D341Med (cell line): ENCODE measurements at places on chromosomes 1 and 21.

DNA sequence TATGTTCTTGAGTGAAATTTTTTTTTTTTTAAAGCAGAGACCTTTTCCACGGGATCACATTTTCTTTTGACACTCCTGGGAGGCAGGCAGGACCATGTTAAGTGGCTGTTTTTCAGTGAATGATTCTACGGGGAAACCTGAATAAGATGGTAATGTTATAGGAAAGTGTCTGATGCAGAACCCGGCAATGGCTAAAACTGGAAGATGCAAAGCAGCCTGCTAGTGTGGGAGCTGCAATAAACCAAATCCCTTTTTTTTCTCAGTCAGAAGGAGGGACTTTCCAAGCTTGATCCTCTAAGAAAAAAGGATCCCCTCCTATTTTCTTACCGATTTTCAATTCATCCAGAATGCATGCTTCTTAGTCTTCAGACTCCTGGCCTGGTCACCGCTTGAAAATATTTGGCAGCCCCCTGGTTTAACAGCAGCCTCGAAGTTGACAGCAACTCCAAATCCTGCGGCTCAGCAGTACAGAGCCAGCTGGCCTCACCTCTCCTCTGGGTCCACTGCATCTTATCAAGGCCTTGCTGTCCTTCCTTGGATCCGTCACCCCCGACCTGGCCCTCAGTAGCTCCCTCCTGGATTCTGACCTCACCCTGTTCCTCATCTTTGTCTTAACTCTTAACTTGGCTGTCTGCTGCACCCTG, 5.6 kb downstream of the MX2 start:
- no peak for DNase-seq

- DNase-seq, result no peak
Observed at GRCh38 chr1:93690921-93691789, 9.5 kb upstream of the BCAR3 start.

DNA sequence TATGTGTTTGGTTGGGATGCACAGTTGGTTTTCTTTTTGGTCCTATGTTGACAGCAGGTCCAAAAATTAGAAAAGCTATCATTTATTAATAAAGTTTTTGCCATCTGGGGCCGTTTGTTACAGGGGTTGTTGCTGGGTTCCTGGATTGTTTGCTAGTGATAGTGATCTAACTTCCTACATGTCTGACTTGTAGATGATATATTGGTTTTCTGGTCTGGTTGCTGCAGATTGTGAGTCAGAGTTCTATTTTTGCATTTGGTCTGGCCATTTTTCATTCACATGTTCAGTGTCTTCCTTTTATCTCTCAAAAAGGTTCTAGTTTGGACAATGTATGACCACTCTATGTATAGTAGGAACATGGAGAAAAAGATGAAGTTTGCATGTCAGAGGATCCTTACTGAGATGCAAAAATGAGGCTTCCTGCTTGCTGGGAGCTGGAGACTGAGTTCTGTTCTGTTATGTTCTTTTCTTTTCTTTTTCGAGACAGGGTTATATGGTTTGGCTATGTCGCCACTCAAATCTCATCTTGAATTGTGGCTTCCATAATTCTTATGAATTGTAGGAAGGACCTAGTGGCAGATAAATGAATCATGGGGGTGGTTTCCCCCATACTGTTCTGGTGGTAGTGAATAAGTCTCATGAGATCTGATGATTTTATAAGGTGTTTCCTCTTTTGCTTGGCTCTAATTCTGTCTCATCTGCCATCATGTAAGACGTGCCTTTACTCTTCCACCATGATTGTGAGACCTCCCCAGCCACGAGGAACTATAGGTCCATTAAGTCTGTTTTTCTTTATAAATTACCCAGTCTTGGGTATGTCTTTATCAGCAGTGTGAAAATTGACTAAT, 4.2 kb upstream of the NVL start:
- DNase-seq, result no peak

DNA sequence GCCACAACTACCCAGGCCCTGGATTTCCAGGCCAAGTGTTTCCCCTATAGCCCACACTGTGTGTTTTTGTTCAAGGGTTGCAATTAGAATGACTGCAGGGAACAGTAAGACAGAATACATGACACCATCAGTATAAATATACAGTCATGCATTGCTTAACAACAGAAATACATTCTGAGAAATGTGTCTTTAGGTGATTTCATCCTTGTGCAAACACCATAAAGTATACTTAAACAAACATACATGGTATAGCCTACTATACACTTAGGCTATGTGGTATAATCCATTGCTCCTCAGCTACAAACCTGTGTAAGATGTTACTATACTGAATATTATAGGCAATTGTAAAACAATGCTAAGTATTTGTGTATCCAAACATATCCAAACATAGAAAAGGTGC, 7.5 kb upstream of the SLC44A5 start:
- no peak for DNase-seq

GRCh38 chr1:173603056-173603591, at the start of gene SLC9C2:
Gene SLC9C2 (minus strand): TSS chr1:173603072. CDS start chr1:173601776, 1,296 bp downstream.
- DNase-seq, result no peak

DNA sequence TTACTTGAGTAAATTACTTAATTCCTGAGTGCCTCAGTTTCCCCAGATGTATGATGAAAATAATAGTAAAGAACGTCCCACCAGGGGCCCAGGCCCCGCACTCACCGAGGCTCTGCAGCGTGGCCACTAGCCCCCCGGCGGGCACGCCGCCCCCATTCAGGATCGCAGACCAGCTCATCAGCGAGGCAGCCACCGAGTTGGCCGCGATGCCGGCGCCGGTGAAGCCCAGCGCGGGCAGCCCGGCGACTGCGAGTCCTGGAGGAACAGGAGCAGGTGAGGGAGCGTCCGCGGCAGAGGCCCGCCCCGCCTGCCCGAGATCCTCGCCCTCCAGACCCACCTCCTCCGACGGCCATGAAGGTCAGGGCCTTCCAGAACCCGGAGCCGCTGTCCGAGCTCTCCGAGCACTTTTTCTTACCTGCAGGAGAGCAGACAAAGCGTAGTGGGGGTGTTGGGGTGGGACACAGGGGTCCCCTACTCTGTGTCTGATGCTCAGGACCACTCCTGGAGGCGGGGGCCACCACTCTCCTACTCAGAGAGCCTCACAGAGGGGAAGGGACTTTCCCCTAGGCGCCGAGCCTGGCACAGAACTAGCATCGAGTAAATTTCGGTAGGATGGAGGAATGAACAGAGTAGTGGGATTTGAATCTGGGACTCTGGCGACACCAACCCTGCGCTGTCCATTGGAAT, 3.7 kb downstream of the IFI6 start:
- no peak for DNase-seq
